Central memory CD4-positive, alpha-beta T cell (primary cell): ENCODE measurements at places on chromosomes 4 and X.

GRCh38 chr4:40121515-40121914 lies 64.9 kb downstream of the N4BP2 start:
- DNase-seq, result no peak

DNA sequence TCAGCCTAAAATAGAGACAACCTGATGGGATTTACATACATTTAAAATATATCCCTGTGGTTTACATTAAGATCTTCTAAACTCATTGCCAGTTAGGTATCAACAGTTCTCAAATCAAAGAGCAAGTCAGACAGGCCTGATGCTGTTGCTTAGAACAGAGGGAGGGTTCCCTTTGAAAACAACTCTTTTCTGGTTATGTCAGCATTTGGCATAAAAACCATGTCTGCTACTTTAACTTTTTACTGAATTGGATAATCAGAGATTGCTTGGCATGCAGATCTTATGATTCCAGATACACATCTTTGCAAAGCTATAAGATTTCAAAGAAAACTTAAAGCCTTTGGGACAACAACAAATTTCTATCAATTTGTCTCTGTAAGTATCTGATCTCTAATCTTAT lies 140.8 kb downstream of the CPE start:
- no peak for DNase-seq

DNA sequence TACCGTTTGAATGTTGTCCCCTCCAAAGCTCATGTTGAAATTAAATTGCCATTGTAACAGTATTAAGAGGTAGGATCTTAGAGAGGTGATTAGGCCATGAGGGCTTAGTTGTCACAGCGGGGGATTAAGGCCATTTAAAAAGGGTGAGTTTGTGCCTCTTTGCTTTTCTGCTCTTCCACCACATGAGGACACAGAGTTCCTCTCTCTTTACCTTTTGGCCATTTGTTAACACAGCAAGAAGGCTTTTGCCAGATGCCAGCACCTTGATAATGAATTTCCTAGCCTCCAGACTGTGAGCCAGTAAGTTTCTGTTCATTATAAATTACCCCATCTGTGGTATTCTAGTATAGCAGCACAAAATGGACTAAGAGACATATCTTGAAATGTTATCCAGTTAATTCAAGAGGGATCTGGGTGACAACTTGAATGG lies 7.8 kb upstream of the HERC3 start:
- no peak for DNase-seq

DNA sequence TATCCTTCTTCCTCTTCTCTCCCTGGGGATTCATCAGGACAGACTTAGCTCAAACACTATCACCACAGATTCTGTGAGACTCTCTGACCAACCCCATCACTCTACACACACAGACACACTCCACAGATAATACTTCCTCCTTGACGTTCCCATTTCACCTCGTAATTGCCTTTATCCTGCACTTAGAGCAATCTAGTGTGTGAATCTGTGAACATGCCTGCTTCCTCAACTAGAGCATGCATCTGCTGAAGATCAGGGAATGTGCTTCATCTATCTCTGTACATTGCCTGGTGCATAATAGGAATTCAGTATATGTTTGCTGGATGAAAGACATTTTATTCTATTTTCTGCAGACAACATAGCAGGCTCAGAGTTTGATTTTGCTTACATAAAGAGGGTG lies 25.1 kb upstream of the HS6ST2 start:
- DNase-seq, result no peak

DNA sequence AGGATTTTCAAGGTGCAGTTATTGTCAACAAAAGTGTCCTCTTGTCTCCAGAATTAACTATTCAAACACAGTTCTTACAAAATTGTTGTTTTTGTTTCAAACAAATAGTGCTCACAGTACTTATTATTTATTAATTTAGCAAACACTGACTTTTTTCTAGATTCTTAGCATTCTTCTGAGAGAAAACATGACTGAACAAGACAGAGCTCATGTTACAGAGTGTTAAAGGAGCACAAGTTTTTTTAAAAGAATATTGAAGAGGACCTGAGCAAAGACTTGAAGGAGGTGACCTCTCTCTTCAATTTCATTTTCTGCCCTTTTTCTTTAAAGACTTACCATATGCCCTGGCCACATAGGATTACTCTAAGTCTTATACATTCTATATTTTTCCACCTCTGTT lies 2220.3 kb upstream of the AGA start:
- no peak for DNase-seq

DNA sequence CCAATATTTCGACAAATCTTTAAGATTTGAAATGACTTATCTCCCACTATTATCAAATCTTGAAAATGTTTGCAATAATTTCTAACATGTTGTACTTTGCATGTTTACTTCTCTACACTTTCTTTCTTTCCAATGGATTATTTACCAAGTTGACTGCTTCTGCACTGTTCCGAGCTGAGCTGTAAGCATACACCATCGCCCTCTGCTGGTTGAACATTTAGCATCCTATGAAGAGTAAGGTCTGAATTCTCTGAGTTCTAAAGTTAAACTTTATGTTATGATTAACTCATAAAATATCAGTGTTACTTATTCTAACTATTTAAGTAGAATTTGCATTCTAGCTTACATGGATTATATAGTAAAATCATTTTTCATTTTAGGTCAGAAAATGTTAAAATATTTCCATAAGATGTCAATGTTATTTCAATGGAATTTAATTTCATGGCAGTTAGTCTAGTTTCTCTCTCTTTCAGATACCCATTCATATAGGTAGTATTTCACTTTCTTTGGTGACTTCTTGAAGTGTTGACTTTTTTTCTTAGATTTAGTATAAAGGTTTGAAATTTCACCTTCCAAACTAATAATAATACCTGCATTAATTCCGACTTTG lies 137.4 kb downstream of the DKK2 start:
- no peak for DNase-seq

GRCh38 chr4:13933191-13933590 lies 305.7 kb upstream of the BOD1L1 start:
- no peak for DNase-seq

DNA sequence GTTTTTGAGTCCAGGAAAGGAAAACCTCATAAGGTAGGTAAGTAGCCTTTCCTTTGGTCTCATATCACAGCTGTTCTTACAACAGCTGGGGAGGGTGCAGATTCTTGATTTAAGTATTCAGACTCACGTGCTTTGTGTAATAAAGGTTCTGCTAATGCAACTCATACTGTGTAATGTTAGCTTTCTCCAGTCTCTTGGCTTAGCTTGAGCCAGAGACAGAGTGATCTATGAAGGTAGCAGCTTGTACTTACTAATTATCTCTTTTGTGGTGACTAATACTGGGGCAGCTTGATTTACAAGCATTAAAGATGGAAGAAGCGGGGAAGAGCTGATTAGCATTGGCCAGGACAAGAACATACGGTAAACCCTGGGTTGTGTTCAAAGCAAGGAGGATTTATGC lies 80.3 kb downstream of the LNX1 start:
- DNase-seq, result no peak

DNA sequence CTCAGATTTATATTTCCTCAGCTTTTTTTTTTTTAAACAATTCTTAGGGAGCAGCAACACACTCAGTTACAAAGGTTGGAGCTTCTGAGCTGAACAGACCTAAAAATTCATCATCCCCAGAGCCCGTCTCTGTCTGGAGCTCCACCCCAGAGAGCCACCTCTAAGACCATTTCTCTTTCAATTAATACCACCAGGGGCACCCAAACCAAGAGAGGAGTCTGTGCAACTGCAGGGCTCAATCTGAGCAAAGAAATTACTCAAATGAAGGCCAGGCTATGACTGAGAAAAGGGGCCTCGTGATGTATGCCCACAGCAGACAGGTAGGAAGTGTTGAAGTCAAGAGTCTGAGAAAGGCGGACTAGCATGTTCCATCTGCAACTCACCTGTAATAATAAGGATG lies 95.5 kb downstream of the C4orf51 start:
- DNase-seq, result no peak

DNA sequence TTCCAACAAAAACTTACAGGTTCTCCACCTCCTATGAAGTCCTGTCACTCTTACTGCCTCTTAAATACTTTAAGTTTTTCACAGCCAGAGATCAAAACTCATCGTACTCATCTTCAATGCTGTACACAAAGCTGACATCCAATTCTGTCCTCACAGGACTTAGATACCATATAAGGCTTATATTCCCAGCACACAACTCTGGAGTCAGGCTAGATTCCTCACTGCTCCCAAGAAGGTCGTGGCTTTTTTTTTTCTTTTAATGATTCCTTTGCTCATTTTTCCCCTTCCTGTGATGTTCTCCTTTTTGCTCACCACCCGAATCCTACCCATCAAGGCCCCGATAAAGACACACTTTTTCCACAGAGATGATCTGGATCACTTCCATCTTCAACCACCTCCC lies 914 bp downstream of the TRAPPC2 start:
- no peak for DNase-seq

DNA sequence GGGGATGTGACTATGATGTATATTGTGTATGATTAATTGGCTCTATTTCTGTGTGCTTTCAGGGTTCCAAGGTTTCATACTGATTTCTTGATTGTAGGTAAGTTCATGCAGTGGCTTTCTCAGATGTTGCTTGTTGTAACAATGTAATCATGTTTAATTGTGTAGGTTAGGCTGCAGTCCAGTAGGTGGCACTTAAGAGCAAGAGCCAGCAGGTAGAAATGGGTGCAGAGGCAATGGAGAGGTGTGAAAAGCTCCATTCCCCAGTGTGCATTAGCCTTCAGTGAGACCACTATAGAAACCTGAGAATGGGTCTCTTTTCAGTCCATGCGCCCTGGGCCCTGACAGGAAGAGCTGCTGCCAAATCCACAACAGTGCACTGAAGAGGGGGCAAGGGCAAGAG lies 28.2 kb downstream of the DCAF12L2 start:
- no peak for DNase-seq

GRCh38 chr4:12439633-12440305 lies 1011.1 kb upstream of the HS3ST1 start:
- DNase-seq, result no peak

DNA sequence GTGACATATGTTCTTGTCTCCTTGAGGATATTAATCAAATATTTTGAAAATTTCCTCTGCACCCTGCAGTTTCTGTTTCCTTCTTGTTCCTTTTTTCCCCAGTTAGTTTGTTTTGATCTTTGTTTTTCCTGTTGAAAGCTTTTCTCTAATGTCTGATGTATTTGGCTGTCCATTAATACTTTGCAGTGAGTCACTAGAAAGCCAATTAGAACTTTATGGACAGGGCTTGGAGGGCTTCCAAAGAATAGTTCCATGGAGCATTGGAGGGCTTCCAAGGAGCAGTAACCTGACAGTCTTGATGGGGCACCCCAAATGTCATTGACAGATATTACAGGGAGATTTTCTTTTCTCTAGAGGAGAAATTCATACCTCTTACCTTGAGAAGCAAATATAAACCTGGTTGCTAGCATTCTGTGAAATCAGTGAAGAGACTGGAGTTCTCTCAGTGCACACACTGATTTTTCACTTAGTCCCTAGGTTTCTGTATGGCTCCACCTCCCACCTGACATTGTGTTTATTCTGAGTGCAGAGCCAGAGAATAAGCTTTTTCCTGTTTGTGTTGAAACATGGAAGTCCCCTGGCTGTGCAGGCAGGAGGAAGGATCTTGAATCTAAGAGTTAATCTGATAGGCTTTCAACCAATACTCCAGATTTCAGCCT lies 26.5 kb downstream of the SPARCL1 start:
- no peak for DNase-seq
